ENCODE measurements at places on chromosomes 16 and 17. TPM values are rescaled to one million over a fixed set of nuclear protein-coding genes. Genes with fewer than 3 reads are reported as not detected.

Gene IRX5
- total RNA-seq: 1.9 TPM

Gene PMM2
- total RNA-seq: 99.0 TPM

Gene SYT17
- total RNA-seq: 9.7 TPM

Gene FZD2
- total RNA-seq: 34.9 TPM

Gene TMIGD1
- total RNA-seq: not detected

Gene ATXN1L
- total RNA-seq: 18.8 TPM

Gene C17orf78
- total RNA-seq: not detected

Gene RHBDF2
- 59.1 TPM for total RNA-seq

Gene SLC6A2
- total RNA-seq: not detected

Gene HSD17B2
- 0.15 TPM for total RNA-seq

Gene RAB34
- total RNA-seq: 233 TPM

Gene RAMP2
- total RNA-seq: 0.63 TPM

Data from A549 treated with Mapracorat at 1 μM for 4 hours (cell line).